ENCODE measurements at places on chromosomes 7 and 10.

DNA sequence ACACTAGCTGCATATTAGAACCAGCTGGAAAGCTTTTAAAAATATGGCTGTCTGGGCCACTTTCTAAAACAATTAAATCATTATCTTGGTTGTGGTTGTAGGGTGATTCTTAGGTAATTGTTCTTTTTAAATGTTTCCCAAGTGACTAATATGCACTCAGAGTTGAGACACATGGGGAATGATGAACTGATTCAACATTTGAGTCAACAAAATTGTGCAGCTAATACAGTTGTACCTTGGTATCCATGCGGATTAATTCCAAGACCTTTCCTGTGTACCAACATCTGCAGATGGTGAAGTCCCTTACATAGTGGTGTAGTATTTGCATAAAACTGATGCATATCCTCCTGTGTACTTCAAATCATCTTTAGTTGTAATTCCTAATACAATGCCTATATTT lies 242.2 kb downstream of the ATRNL1 start:
- DNase-seq, result no peak

DNA sequence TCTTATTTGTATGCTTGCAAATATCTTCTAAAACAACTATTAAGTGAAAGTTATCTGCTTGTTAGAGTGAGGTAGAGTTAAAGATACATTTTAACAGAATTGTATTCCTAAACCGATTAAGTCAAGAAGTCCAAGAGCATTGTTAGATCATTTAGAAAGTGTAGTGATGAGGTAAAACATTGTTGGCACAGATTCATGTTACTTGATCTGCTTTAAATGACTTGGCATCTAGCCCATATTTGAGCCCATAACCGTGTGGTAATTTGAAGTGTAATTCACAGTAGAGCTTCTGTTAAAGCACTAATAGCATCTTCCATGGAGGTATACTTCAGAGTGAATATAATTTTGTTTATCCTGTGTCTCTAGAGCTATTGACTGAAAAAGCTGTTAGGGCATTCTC lies 62.1 kb downstream of the PTEN start:
- no peak for DNase-seq

DNA sequence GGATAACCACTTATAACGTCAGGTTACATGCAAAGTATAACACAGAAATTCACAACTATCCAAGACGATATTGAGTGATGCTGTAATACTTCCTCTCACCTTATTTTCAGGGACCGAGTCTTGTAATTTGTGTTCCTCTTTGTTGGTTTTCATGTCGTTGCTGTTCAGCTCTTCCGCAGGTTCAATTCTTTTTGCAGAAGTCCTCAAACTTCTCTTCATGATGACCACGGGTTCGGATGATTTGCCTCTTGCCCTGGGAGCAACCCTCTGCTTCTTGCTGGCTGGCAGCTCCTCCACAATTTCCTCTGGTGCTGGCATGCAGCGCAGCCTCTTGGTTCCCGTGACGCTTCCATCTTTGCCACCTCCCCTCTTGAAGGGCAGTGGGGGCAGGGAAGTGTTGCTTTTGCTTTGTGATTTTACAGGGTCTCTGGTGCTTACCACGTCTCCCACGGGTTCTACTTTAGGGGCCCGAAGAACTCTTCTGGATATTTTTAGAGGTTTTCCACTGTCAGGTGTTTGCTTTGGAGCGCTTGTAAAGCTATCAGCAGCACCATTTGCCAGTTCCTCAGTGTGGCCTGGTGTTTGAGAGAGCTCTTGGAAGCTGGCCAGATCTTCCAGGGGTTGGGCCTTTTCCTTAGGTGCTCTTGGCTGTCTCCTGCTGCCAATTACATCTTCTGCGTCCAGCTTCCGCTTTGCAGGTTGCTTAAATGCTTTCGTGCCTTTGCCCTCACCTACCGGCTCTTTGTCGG lies 23.6 kb downstream of the MKI67 start:
- no peak for DNase-seq

GRCh38 chr7:79692015-79692414 lies 238.5 kb upstream of the MAGI2 start:
- DNase-seq, result no peak

DNA sequence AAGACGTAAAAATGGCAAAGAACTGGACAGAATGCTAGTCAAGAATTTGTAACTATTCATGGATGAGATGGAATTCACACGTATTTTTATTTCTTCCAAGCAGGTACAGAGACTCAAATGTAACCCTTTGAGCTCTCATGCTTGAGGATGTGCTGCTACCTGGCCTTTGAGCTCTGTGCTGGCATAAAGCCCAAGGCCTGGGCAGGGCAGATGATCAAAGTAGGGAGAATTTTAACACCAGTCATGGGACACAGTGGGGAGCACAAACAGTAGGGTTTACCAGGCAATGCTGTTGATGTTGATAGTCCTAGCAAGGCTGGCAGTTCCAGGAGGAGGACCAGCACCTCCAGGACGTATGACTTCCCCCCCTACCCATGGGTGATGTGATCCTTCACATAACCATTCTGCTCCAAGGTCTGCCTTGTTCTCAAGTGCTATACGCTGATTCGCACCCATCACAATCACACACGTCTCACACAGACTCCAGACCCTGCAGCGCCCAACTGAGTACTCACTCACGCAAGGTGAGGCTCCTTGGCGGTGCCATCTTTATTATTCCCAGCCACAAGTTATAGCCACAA lies 48.6 kb upstream of the DLG5 start:
- no peak for DNase-seq

DNA sequence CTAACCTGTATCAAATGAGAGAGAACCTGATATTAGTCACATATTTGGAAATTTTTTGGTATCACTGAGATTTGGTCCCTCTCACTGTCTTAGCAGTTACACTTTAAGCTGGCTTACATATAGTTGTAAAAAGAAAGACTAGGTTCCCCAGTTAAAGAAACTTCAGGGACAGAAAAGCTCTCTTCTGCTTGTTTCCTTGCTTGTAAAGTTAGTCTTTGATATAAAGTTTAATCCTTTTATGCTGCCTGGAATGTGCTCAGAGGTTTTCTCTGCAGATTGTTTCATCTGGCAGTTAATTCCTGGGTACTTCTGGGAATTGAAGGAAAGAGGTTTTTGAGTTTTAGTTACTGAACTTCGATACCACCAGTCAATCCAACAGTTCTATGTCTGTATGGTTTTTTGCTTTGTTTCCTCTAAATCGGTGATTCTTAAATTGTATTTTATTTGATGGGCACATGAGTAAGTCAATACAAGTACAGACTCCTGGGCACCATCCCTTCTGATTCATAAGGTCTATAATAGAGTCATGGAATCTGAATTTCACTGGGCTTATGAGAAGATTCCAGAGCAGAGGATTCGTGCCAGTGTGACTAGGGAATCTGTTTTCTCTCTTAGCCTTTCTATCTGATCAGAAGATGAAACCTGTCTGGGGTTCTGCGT lies 1080.9 kb upstream of the C7orf33 start:
- DNase-seq, result no peak

- no peak for DNase-seq
These were observed 201.9 kb downstream of the BMPER start for GRCh38 chr7:34107276-34107675.

DNA sequence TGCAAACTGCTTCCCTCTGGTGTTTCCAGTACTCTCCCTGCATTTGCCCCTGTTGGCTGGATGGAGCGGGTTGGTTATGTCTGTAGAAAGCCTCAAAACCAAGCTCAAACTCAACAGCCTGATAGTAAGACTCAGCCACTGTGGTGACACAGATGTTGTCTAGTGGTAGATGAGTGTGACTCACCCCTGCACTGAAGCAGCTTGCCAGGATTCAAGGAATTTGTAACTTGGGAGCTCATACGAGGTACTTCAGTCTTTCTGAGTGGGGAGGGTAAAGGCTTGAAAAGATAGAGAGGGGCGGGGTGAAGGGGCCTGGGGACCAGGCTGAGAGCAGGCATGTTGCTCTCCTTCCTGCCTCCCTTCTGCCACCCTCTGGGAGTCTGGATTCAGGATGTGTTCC lies 22.9 kb upstream of the AQP1 start:
- DNase-seq, result no peak

GRCh38 chr7:106874076-106874475 lies 9.0 kb downstream of the PIK3CG start:
- no peak for DNase-seq

- no peak for DNase-seq
These were observed 204.9 kb downstream of the DOCK4 start for GRCh38 chr7:112001091-112001826.

GRCh38 chr7:156031679-156032478 lies 219.6 kb upstream of the SHH start:
- no peak for DNase-seq

GRCh38 chr7:102096706-102097427 lies 189.8 kb upstream of the SH2B2 start:
- DNase-seq, result no peak
